ENCODE measurements at places on chromosomes 4 and X. TPM values are rescaled to one million over a fixed set of nuclear protein-coding genes. Genes with fewer than 3 reads are reported as not detected.

GRCh38 chr4:5267408-5267807 is 216.1 kb downstream of the STK32B start:
- DNase-seq = no peak

Gene TMPRSS11D
- 0.11 TPM for polyA plus RNA-seq

DNA sequence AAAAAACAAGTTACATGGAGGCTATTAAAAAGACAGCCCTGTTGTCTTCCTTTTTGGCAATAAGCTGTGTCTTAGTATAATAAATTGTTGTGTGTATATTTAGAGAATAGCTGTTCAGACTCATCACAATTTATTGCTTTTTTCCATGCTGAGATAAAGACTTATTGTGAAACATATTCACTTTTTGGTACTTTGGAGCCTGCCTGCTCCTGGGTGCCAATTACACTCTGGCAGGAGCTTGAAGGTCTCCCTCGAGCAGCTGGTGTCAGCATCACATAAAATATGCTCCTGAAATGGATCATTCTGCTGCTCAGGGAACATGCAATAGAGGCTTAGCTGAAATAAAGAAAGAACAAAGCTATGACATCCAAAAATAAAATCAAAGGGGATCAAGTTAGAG is 211.6 kb upstream of the DKK2 start:
- DNase-seq = no peak

Gene IBSP
- 0.23 TPM for polyA plus RNA-seq

Gene IL15
- 3.0 TPM for polyA plus RNA-seq

Gene SNCA
- polyA plus RNA-seq = 55.4 TPM

All from renal cortex interstitium (tissue), 15 donors.